ENCODE measurements at places on chromosomes 7 and 10.

- DNase-seq: no peak
- no peaks in the 10 kb centered on the region for H3K27me3 ChIP-seq
- no peaks in the 10 kb centered on the region for H3K36me3 ChIP-seq
- no peak overlapping the region for H3K27ac ChIP-seq
- no peaks in the 10 kb centered on the region for H3K4me1 ChIP-seq
These were observed 35.0 kb upstream of the MET start for GRCh38 chr7:116636997-116637396.

DNA sequence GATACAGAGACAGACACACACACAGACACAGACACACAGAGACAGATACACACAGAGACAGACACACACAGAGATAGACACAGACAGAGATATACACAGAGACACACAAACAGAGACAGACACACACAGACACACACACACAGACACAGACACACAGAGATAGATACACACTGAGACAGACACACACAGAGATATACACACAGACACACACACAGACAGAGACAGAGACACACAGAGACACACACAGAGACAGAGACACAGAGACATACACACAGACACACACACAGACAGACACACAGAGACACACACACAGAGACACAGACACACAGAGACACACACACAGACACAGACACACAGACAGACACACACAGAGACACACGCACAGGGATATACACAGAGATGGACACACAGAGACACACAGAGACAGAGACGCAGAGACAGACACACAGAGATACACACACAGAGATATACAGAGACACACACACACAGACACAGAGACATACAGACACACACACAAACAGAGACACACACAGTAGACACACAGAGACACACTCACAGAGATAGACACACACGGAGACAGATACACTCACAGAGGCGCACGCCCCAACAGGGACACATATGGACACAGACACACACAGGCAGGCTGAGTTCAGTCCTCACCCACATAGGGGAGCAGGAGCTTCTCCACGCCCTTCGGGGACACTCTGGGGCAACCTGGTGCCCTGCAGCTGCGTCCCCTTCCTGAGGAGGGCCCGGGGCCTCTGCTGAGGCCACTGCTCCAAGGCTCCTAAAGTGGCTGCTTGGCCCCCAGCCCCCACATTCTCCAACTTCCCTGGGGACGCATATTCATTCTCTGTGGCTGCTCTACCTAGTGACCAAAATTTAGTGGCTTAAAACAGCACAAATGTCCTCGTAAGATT is 10.3 kb upstream of the PPP2R2D start:
- no peaks in the 10 kb centered on the region for H3K27me3 ChIP-seq
- H3K27ac ChIP-seq: no peak overlapping the region
- no peak overlapping the region for H3K4me3 ChIP-seq
- peaks cover 9% of the 10 kb centered on the region for H3K4me1 ChIP-seq
- no peaks in the 10 kb centered on the region for H3K36me3 ChIP-seq

GRCh38 chr10:82378146-82378545 is 503.2 kb downstream of the NRG3 start:
- no peaks in the 10 kb centered on the region for H3K4me1 ChIP-seq
- no peaks in the 10 kb centered on the region for H3K36me3 ChIP-seq
- no peak overlapping the region for H3K4me3 ChIP-seq
- H3K27me3 ChIP-seq: no peaks in the 10 kb centered on the region

DNA sequence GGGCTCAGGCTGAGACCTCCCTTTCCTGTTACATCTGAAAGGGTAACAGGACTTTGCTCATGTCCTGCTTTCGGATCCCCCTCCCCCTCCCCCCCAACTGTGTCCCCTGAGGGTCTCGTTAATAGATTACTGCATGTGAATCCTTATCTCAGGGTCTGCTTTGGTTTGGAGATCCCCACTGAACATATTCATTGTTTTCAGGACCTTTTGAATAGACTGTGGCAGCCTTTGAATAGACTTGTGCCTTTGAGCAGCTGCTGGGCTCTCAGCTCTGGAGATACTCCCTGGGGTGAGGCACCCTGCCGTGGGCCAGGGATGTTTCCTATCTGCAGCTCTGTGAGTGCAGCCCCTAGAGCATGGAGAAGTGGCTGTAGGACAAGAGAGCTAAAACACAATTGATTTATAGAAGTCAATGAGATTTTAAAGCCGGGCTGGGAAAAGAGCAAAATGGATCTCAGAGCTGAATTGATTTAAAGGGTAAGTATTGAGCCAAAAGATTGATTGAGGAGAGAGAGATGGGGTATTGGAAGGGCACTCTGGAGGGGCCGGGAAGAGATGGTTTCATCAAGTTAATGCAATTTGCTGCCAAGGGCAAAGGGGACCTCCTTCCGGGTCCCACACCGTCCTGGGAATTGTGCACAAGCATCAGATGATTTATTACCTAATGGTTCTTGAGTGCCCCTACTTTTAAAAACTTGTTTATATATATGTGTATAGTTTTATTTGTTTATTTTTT is 9.9 kb downstream of the ARHGAP22 start:
- DNase-seq: no peak
- H3K36me3 ChIP-seq: no peaks in the 10 kb centered on the region
- H3K4me3 ChIP-seq: no peak overlapping the region
- H3K4me1 ChIP-seq: peaks cover 4% of the 10 kb centered on the region
- no peak overlapping the region for H3K27ac ChIP-seq

- no peak for DNase-seq
- no peaks in the 10 kb centered on the region for H3K4me1 ChIP-seq
- no peak overlapping the region for H3K27ac ChIP-seq
- H3K36me3 ChIP-seq: no peaks in the 10 kb centered on the region
- no peaks in the 10 kb centered on the region for H3K27me3 ChIP-seq
- no peak overlapping the region for H3K4me3 ChIP-seq
These were observed 7.6 kb downstream of the STEAP4 start for GRCh38 chr7:88299126-88299525.

GRCh38 chr7:156169474-156170370 is 357.5 kb upstream of the SHH start:
- H3K4me3 ChIP-seq: no peak overlapping the region
- H3K27me3 ChIP-seq: no peaks in the 10 kb centered on the region
- no peak for DNase-seq
- no peaks in the 10 kb centered on the region for H3K36me3 ChIP-seq

- H3K4me1 ChIP-seq: peaks cover 10% of the 10 kb centered on the region
- DNase-seq: no peak
- no peak overlapping the region for H3K27ac ChIP-seq
- H3K4me3 ChIP-seq: no peak overlapping the region
- H3K36me3 ChIP-seq: no peaks in the 10 kb centered on the region
These were observed 19.1 kb upstream of the PCGF5 start for GRCh38 chr10:91201213-91201996.

- no peaks in the 10 kb centered on the region for H3K27me3 ChIP-seq
- H3K4me1 ChIP-seq: no peaks in the 10 kb centered on the region
- H3K27ac ChIP-seq: no peak overlapping the region
These were observed 98.7 kb downstream of the PRTFDC1 start for GRCh38 chr10:24853661-24854060.

GRCh38 chr10:62619413-62619738 is 185.1 kb upstream of the ADO start:
- no peak overlapping the region for H3K27ac ChIP-seq
- H3K4me3 ChIP-seq: no peak overlapping the region

DNA sequence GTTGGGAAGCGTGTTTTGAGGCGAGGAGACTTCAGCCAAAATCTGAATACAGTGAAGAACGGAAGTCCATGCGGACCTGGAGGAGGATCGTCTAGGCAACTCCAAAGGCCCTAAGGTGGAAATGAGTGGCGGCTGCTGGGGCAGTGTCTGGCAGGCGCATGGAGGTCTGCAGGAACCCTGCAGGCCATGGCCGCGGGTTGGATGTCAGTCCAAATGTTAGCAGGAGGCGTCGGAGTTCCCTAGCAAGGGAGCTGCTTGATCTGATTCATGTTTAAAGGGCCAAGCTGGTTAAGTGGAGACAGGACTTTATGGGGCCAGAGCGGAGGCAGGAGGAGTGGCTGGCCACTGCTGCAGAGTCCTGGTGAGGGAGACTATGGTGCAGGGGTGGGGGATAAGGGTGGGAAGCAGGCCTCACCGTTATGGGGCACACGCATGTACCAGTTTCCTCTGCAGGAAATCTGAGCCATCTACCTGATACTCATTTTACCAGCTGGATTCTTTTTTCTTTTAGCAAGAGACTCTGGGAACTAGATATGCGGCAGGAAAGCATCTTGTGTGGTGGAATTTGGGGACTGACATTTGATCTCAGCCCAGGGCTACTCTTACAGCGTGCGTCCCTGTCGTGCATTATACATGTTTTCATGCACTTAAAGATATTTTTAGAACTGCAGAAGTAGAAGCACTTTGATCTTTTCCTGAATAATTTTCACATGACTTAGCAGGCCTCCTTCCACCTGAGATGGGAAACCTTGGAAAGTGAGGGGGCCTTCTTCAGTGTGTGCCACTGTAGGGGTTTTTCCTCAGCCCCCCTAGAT is 6.6 kb upstream of the REPIN1 start:
- DNase-seq: no peak
- no peak overlapping the region for H3K4me3 ChIP-seq
- no peaks in the 10 kb centered on the region for H3K4me1 ChIP-seq

- no peaks in the 10 kb centered on the region for H3K27me3 ChIP-seq
- DNase-seq: no peak
- H3K27ac ChIP-seq: no peak overlapping the region
These were observed 46.9 kb downstream of the PRPF18 start for GRCh38 chr10:13633689-13634088.

DNA sequence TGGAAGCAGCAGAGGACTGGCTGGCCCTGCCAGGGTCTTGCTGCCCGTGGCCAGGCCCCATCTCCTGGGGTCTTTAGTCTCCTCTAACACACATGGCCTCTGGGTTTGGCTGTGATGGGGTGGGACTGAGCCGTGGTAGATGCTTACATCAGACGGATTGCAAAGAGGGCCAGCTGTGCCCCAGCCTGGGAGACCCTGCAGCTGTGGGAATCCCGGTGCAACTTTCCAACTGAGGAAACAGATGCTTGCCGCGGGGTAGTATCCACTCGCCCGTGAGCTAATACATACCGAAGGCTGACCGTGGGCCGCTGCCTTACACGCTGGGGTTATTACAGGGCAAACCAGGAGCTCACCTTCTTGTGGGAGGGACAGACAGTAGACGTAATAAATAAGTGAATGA is 24.1 kb upstream of the SH2B2 start:
- H3K27me3 ChIP-seq: no peaks in the 10 kb centered on the region
- no peak for DNase-seq
- H3K36me3 ChIP-seq: no peaks in the 10 kb centered on the region

GRCh38 chr10:63416376-63416775 is 49.4 kb downstream of the JMJD1C start:
- no peak for DNase-seq
- H3K4me1 ChIP-seq: no peaks in the 10 kb centered on the region
- H3K27me3 ChIP-seq: no peaks in the 10 kb centered on the region
- H3K36me3 ChIP-seq: no peaks in the 10 kb centered on the region
- H3K27ac ChIP-seq: no peak overlapping the region

- H3K27ac ChIP-seq: no peak overlapping the region
- H3K4me1 ChIP-seq: no peaks in the 10 kb centered on the region
- no peak for DNase-seq
- H3K27me3 ChIP-seq: no peaks in the 10 kb centered on the region
These were observed 13.6 kb upstream of the BPGM start for GRCh38 chr7:134632937-134633540.

All from ovary (tissue), 10 donors.